ENCODE measurements at places on chromosomes 12 and 14.

- no peak for DNase-seq
Observed at GRCh38 chr12:58967561-58967960, 47.3 kb upstream of the LRIG3 start.

GRCh38 chr12:65986047-65986446 lies 144.5 kb downstream of the LLPH start:
- DNase-seq = no peak

DNA sequence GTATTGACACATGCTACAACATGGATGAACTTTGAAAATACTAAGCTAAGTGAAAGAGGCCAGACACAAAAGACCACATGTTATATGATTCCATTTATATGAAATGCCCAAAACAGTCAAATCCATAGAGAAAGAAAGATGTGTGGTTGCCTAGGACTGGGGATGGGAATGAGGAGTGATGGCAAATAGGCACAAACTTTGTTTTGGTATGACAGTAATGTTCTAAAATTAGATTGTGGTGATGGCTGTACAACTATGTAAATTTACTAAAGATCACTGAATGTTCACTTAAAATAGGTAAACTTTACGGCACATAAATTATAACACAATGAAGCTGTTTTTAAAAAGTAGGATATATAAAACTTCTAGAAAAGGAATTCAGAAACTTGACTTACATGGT lies 41.7 kb downstream of the PPP1R13B start:
- DNase-seq = no peak

- no peak for DNase-seq
Observed at GRCh38 chr14:68736471-68736871, 56.4 kb downstream of the ZFP36L1 start.

GRCh38 chr12:86914721-86915120 lies 658.5 kb upstream of the MGAT4C start:
- no peak for DNase-seq

- DNase-seq = no peak
Observed at GRCh38 chr14:64801800-64802199, 77.9 kb downstream of the SPTB start.

- DNase-seq = no peak
Observed at GRCh38 chr14:50082784-50083466, 33.4 kb downstream of the VCPKMT start.

- no peak for DNase-seq
Observed at GRCh38 chr12:45050751-45051571, at the start of gene DBX2. Gene DBX2, minus strand, starts transcription at chr12:45051099. Its CDS starts 172 bp downstream, at chr12:45050927.

DNA sequence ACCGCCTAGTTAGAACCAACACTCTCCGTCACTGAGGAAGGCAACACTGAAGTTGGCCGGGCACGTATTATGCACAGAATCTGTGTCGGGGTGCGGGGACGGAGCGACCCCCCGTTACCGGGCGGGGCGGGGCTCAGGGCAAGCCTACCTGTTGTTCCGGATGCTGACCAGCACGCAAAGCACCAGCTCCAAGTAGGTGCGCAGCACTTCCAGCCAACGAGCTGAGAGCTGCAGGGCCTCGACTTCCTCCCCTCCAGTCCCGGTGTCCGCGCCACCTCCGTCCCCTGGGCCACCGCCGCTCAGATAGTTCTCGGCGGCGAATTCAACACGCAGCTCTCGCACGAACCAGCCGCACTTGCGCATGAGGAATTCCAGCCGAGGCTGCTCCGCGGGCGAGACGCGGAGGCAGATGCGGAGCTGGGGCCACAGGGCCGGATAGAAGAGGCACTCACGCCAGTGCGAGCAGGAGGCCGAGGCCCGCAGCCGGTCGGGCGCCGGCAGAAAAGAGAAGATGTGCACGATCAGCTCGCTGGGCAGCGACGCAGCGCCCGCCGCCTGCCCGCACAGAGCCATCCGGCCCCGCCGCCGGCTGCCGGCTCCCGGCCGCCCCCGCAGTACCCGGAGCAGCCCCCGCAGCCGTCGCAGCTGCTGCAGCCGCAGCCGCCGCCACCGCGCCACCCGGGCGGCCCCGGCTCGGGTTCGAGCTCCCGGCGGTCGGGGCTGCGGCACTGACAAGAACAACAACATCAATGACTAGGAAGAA lies 636 bp downstream of the FBXO33 start:
- DNase-seq = no peak

DNA sequence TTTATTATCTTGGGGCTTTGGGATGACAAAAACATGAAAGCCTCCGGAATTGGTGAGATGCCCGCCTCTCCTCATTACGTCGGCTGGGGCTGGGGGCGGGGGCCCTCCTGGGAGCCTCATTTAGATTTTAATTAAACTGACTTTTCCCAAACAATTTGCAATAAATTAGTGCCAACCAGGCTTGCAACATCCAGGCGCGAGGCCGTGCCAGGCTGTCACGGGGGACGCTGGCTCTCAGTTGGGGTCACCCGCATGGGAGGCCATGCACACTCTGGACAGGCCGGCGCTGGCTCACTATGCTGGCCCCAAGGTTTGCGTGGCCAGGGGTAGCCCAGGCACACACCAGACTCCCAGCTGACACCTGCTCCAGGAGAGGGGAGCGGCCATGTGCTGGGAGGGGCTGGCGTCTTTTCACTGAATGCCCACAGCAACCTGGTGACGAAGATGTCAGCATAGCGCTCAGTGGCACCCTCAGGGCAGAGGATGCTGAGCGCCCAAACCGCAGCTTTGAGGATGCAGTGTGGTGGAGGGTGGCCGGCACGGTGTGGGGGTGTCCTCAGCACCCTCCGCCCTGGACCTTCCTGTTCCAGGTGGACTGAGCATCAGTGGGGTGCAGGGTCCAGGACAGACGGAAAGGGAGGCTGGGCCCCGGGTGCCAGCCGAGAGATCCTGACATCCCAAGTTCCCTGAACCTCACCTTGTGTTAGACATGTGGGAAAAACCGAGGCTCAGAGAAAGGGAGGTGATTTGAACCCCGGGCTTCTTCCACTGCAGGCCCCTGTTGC lies 190.8 kb upstream of the C14orf180 start:
- no peak for DNase-seq

DNA sequence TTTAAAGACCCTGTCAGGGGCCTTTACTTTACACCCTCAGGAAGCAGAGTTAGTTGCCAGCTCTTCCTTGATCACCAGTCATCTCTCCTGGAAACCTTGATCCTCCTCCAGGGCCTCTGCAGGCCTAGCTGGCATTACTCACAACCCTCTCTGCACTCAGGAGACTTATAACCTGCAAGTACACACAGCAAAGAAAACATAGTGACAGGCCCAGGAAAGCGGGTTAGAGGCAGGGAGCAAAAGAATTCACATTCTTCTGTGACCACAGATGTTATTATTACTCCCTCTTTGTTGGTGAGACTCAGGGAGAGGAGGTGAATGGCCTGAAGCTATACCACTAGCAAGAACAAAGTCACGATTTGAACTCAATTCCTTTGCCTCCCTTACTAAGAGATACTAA lies 87.4 kb downstream of the OR11H12 start:
- DNase-seq = no peak

- DNase-seq = no peak
Observed at GRCh38 chr14:81691931-81692330, 158.3 kb upstream of the SEL1L start.

- no peak for DNase-seq
Observed at GRCh38 chr12:7434670-7435069, 9.3 kb downstream of the CD163L1 start.

DNA sequence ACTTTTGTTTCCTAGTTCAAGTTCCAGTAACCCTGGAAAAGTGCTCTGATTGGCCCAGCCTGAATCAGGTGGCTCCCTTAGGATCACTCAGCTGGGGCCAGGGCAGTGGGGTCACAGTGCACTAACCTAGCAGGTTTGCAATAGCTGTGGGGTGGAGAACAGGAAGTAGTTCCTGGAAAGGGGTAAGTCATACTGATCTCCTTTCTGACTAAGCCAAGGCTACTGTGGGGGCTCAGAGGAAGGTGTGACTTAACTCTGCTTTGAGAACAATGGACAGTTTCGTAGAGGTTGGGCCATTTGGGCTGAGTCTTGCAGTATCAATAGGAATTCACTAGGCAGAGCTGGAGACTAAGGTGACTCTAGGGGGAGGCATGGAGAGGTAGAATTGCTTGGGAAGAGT lies 89.4 kb downstream of the KIF26A start:
- no peak for DNase-seq

- DNase-seq = no peak
Observed at GRCh38 chr12:63982604-63983295, 138.2 kb downstream of the SRGAP1 start.

GRCh38 chr12:318759-319515 lies 56.3 kb upstream of the SLC6A13 start:
- DNase-seq = no peak

DNA sequence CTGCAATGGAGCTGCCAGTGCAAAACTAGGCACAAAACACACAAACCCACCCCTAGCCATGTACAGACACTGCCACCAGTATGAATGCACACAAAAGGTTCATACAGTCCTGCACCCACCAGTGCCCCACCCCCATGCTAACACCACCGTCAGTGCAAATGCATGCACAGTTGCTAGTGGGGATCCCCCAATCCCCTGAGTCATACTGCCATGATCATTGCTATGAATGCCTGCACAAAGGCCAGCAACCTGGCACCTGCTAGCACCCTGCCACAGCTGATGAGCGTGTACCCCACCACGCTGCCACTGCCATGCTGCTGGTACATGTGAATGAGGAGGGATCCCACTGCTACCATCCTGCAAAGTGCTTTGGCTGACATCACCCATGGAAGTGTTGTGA lies 23.9 kb downstream of the PZP start:
- DNase-seq = no peak

GRCh38 chr12:57836442-57837375 lies 9.8 kb downstream of the CTDSP2 start:
- peak; percentile 79 for DNase-seq

GRCh38 chr14:103140316-103141109 lies 17.3 kb downstream of the TNFAIP2 start:
- DNase-seq = no peak

- no peak for DNase-seq
Observed at GRCh38 chr12:2151391-2151790, 98.6 kb downstream of the CACNA1C start.

DNA sequence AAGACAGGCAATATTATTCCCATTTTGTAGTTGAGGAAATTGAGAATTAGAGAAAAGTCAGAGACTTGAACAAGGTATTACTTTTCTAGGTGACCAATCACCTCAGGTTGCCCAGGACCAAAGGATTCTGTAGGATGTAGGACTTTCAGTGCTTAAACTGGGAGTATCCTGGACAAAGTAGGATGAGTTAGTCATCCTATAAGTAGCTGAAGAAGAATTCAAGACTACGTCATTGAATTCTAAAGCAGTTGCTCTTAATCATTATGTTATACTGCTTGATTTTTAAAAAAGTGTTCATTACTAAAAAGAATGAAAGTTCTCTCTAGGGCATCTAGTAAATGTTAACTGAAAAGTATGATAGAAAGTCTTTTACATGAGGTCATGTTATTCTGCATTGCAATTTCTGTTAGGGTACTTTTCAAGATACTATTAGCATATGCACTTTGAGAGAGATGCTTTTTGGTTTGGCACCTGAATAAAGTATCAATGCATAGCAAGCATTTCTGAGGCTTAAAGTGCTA lies 101.7 kb downstream of the RTN1 start:
- no peak for DNase-seq

GRCh38 chr14:24418492-24418873 lies 11.0 kb downstream of the CBLN3 start:
- DNase-seq = no peak

DNA sequence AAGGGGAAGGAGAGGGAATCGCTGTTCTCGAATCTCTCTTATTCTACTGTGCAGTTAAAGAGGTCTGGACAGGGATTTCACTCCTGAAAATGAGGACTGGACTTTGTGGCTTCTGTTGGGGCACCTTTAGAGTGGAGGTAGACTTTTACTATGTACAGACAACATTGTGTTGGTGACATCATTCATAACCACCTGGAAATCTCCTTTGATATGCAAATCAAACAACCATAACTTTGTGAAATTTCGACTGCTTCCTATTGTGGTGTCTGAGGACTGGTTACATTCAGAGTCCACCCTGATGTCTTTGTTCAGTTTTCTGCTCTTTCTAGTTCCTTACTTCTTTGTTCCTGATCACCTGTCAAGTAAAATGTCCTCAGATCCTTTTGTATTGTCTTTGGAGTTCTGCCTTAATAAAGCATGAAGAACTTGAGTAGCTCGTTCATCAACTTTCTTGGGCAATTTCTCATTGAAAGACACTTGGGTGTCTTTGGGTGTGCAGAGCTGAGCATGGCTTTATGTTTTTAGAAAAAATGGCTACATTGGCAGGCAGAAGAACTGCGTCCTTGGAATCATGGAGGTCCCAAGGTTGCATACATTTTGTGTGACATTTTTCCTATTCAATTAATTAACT lies 29.8 kb downstream of the LRRK2 start:
- DNase-seq = no peak

DNA sequence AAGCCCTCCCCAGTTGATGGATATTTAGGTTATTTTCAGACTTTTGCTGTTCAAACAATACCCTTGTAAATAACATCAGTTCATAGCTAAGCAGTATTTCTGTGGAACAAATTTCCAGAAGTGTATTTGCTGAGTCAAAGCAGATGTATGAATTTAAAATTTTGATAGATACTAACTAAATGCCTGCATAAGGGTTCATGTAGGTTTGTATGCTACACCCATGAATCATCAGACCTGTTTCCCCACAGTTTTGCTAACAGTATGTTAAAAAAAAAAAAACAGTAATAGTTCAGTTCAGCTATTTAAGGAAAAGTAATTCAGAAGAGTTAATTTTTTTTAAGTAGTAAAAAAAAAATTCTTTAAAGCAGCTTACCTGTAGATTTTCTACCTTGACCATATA lies 236.1 kb upstream of the DIO2 start:
- DNase-seq = no peak

DNA sequence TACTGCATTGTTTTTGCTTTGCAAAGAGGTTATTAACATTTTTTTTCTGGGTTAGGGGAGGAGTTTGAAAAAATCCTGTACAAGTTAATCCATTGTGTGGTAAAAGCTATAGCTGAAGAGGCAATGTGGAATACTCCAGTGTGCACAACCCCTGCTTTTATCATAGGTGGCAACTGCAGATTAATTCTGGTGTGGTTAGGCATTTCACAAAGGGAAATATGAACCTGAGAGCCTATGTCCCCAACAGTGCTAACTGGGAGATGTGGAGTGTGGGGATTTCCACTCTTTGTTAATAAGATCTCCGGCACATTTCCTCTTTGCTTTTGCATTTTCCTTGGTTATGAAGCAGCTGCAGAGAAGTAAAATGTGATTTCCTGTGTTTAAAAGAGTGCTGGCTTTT lies 33.6 kb downstream of the PRORP start:
- DNase-seq = no peak

- DNase-seq = peak; percentile 36
Observed at GRCh38 chr12:121537814-121538698, 42.8 kb downstream of the KDM2B start.

DNA sequence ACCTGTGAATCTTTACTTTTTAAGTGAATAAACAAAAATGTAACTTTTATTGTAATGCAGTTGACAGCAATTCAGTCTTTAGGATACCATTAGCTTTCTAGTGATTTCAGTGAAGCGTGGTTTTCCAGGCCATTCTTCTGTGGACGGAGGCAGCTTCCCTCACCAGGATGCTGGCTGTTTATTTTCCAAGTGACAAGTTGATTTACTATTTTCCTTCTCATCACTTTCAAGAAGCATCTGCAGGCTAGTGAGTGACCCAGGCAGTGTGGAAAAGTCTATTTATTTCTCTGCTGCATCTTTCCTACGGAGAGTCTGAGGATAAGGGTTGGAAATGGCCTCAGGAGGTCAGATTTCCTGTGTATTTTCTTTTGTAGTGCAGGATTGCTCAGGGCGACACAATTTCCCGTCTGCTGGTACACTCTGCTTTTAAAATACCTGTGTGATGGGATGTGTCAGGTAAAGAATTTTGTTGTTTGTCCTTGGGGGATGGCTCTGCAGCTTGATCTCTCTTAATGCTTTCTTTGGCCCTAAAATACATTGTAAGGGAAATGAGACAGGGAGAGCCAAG lies 467.8 kb downstream of the NRXN3 start:
- DNase-seq = no peak
